ENCODE measurements at places on chromosomes 1 and 21.

DNA sequence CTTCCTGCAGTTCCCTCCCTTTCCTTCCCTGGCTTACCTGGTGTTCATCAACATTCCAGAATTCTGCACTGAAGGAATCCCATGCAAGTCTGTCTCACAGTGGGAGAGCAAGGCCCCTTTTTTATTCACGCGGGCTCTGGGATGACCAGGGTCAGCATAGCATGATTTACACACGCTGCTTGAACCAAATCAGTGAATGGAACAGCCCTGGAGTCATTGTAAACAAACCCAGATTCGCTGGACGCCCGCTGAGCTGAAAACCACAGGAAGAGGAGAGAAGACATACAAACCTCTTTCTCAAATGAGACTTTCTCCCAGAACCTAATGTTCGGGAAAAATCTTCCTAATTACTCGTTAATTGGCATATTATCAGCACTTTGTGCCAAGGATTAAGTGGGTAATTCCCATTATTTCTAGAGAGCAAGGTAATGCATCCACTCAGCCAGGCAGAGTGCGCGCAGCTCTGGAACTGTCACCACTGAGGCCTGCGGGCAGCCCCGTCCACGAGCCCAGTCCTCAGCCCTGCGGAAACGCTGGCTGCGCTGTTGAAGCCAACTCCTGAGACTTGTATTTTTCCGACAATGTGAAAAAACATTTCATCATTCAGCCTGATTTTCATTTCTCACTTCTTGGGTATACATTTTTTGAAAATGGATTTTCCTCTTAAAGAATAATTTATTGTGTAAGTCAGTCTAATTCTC is 140.0 kb downstream of the ETS2 start:
- no peak for DNase-seq

- no peak for DNase-seq
Measured at GRCh38 chr1:184975208-184975870, 1.0 kb upstream of the NIBAN1 start.

GRCh38 chr21:28358170-28358569 is 634.5 kb downstream of the LTN1 start:
- DNase-seq: no peak

DNA sequence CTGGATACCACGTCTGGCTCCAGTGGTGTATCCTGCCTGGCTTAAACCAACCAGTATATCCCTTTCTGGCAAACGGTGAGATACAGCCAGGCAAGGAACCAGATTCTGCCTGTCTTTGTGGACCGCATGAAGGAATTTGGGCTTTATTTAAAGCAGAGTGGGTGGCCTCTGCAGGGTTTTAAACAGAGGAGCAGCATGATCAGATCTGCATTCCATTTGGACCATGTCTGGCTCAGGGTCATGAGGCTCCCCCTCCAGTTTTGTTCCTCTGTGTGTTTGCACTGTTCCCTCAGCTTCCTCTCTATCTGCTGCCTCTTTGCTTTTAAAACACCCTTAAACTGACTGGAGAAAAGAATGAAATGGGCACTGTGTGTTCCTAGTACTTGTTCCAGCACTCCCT is 195.0 kb downstream of the GIPC2 start:
- DNase-seq: no peak

DNA sequence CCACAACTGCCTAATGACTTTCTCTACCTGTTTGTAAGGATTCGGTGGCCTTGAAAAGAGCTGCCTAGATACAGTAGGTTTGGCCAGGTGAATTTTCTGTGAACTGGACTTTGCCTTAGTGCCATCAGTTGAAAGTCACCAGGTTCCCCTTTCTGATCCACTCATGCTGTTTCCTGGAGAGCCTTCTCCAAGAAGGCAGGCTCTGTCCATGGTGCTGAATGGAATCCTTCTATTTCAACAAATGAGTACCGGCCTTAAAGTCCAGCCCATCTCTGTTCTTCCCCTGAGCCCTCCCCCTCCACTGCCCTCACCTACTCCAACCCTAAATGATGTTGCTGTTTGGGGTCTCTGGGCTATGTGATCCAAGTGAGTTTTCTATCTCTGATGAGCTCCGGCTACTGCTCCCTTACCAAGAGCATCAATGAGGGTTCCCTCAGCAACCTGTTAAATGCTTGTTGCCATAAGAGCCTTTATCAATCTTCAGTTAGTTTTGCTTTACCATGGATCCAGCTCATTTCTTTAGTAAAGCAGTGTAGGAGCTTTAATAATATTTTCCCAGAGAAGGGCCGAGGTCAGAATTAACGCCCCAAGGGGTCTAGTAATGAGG is 500.4 kb downstream of the PTPRU start:
- DNase-seq: no peak

- DNase-seq: no peak
Measured at GRCh38 chr1:69410893-69411292, 156.8 kb upstream of the LRRC7 start.

GRCh38 chr1:200965111-200965805 is 58.3 kb downstream of the KIF21B start:
- DNase-seq: no peak

DNA sequence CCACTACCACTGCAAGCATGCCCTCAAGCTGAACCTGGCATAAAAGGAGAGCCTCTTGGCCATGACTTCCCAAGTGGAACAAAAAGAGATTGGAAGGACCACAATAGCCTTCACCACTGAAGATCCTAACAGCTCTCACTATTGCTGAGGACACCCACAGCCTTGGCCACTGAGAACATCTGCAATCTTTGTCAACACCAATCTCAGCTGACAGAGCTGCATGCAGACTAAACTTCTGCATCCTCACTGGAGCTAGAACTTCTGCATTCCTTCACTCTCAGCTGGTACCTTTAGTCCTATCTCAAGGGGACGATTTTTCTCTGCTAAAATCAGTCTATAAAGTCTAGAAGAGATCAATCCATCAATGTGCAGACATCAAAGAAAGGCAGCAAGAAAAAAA is 8.3 kb upstream of the FCRL2 start:
- DNase-seq: no peak

DNA sequence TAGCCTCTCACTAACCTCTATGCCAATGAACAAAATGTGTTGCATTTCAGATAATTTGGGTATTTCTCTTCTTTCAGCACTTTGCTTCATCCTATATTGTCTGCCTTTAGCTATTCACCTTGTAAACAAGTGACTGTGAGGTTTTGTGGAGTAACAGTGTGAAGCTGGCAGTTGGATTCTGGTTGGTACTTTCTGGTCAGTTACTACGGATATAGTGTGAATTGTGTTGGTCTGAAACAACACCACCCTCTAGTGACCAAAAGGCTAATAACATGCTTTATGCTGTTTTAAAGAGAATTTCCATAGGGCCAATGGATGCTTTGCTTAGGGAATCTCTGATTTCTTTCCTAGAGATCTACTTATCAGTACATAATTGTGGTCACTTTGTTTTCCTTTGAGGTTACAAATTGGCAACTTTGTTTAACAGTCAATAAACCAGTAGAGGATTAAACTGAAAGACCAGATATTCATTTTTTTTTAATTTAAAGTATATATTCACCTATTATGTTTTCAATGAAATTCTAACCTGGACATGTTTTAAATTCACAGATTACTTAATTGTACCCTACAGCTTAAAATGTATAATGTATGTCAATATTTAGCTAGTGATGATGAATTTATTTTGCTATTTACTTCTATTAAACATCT is 2.5 kb upstream of the PTGER3 start:
- DNase-seq: no peak

DNA sequence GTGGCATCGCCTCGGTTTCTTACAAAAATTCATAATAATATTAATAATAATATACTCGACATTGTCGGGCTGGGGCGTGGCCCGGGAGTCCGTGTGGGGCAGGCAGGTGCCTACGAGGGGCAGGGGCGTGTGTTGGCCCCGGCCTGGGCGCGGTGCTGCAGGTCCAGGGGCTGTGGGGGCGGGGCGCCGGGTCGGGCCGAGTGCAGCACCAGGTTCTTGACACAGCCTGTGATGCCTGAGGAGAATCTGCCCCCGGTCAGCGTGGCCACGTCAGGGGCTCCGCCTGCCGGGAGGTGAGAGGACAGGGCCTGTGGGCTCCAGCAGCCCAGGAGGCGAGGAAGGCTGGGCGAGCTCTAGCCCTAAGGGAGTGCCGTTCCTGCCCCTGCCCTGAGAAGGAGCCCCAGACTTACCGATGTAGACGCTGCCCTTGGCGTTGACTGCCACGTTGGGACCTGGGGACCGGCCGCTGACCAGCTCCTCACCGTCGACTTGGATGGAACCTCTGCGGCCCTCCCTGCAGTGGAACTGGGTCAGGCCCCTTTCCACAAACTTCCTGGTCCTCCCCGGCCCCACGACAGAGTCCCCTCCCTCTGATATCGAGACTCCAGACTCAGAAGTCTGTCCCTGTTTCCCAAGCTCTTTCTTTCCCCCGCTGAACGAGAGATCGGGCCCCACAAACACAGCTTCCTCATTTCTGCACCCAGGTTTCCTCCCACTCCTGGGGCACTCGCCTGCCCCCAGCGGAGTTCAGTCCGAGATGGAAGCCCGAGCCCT is 11.3 kb downstream of the LDLRAD2 start:
- DNase-seq: no peak
